ENCODE measurements at places on chromosomes 3 and 15.

DNA sequence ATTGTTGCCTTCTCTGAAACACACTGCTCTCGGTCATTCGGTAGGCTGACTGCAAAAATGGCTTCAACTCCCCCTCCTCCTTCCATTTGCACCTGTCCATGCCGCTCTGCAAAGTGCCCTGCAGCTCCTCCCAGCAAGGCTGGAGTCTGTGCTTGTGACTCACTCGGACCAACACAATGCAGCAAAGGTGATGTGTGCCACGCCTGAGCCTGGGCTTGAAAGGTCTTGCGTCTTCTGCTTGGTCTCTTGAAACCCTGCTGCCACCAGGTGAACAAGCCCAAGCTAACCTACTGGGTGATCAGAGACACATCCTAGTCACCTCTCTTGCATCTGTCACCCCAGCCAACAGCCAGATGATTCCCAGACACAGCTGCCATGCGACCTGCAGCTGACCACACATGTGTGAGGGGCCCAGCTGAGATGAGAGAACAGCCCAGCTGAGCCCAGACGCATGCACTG is 71.1 kb downstream of the MGLL start:
- DNase-seq: no peak

DNA sequence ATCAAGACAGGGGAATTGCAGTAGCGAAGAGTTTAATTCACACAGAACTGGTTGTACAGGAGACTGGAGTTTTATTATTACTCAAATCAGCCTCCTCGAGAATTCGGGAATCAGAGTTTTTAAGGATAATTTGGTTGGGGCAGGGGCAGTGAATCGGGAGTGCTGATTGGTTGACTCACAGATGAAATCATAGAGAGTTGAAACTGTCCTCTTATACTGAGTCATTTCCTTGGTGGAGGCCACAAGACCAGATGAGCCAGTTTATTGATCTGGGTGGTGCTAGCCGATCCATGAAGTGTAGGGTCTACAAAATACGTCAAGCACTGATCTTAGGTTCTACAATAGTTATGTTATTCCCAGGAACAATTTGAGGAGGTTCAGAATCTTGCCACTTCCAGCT is 5.3 kb upstream of the ZNF770 start:
- DNase-seq: no peak

DNA sequence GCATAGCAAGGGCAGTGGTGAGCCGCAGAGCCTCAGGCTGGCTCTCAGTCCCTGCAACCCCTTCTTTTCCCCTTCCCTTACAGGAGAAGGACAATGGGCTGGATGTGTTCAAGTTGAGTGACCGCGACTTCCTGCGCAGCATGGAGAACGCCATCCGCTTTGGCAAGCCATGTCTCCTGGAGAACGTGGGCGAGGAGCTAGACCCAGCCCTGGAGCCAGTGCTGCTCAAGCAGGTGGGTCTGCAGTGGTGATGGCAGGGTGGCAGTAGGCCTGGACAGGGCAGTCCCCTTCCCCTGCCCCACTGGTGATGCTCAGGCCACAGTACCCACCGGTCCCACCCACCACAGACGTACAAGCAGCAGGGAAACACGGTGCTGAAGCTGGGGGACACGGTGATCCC is 53.8 kb downstream of the SEMA3G start:
- no peak for DNase-seq

DNA sequence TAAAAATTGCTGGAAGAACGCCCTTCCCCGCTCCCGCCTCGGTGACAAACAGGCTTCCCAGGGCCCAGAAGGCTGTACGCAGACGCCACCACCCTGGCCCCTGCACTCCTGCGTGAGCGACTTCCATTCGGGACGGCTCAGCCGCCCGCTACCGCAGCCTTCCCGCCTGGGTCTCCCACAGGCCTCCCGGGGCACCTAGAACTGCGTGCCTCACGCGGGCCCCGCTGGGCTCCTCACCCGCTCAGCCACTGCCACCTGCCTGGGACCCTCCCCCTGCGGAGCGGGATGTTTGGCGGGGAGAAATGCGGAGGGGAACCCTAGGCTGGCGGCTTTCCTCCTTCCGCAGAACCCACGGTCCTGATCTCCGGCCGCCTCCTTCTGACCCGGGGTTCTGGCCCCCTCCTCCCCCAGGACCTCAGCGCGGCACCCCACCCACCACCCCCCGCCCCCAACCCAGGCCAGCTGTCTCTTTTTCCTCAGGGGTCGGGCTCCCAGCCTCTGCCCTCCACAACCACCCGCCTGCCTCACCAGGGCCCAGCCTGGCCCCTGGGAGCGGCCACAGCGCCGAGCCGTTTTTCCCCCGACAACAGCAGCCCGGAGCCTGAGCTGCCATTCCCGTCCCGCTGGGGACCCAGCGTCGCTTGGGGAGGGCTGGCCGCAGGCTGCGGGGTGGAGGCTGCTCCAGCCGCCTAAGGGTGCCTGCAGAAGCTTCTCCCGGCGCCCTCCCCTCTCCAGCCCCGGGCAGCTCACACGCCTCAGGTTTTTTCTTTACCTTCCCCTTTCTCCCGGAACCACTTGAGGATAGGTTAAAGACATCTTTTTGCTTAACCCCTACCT is 27.6 kb upstream of the RAB7A start:
- peak; percentile 43 for DNase-seq

- no peak for DNase-seq
These were observed 41.3 kb downstream of the ADAMTSL3 start for GRCh38 chr15:83695246-83695645.

- no peak for DNase-seq
These were observed 2.5 kb downstream of the PRKAR2A start for GRCh38 chr3:48845170-48845569.
